Stimulated activated CD4-positive, alpha-beta T cell treated with anti-CD3 and anti-CD28 coated beads, Interleukin-1b, Interleukin-23, amount 100 ng/mL, for 1 hour (primary cell): ENCODE measurements at places on chromosomes 4 and X.

DNA sequence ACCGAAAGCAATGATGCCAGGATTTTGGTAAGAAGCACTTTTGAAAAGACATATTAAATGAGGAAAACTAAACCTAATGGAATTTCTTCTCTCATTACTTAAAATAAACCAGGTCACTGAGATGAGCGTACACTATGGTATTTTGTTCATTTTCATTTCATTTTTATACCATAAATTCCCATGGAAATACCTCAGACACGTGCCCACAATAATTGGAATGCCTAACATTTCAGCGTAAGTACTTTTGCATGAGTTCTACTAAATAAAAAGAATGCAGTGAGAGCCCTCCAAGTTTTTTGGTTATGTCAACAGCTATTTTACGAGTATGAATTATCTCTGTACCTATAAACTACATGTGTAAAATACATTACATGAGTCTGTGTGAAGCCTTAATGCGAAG is 3.2 kb downstream of the CAMK2D start:
- DNase-seq, result no peak

- no peak for DNase-seq
These were observed 53.6 kb upstream of the SETD7 start for GRCh38 chr4:139609647-139610046.

GRCh38 chrX:65697211-65697641 is 29.8 kb downstream of the MSN start:
- DNase-seq, result no peak

- no peak for DNase-seq
These were observed 133.4 kb downstream of the RTL9 start for GRCh38 chrX:110491846-110492620.

GRCh38 chr4:122749704-122750454 is 17.4 kb downstream of the BBS12 start:
- no peak for DNase-seq

GRCh38 chr4:121150003-121150402 is 14.1 kb downstream of the TNIP3 start:
- no peak for DNase-seq

- no peak for DNase-seq
These were observed 43.4 kb upstream of the KLF3 start for GRCh38 chr4:38620527-38621027.

DNA sequence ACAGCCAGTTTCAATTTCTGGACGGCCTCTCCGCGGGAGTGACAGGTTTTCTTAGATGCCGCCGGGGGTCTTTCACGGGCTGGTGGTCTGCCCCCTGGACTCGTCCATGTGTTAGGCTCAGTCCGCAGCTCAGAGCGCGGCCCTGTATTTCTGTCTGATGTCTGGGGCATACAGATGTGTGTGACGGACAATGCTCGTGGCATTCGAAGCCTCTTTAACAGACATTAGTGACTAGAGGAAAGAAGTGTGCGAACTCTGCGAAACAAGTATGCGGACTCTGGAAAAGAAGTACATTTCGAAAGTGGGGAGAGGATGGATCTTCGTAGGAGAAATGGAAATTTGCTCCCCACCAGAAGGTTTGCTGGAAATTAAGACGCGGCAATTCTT is 793 bp upstream of the DCUN1D4 start:
- DNase-seq, result no peak

GRCh38 chrX:39869846-39870601 is 227.7 kb downstream of the BCOR start:
- peak; percentile 34 for DNase-seq

DNA sequence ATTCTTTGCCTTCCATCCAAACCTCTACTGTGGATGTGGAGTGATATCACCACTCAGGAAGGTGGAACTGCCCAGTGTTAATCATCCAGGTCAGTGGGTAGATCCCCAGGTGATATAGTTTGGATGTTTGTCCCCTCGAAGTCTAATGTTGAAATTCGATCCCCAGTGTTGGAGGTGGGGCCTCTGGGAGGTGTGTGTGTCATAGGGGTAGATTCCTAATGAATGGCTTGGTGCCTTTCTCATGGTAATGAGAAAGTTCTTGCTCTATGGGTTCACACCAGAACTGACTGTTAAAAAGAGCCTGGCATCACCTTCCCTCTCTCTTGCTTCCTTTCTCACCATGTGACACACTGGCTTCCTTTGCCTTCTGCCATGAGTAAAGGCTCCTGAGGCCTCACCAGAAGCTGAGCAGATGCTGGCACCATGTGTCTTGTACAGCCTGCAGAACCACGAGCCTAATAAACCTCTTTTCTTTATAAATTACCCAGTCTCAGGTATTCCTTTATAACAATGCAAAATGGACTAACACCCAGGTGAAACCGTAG is 6.8 kb upstream of the SOWAHB start:
- no peak for DNase-seq

DNA sequence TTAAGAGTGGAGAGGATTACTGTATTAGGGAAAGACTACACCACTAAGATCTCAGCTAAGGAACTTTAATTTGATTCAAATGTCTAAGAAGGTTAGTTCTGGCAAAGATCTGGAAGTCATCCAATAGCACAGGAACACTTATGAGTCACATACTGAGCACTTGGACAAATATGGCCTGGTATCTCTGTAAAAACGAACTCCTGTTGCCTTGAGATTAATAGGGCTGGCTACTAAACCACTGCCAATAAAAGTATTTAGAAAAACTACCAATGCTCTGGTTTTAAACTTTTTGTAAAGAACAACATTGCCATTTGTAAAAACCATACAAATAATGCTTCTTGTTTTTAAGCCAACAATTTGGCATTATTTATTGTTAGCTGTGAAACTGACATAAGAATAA is 70.5 kb downstream of the SEC24D start:
- DNase-seq, result no peak

GRCh38 chr4:54568184-54568583 is 89.6 kb upstream of the KIT start:
- no peak for DNase-seq

DNA sequence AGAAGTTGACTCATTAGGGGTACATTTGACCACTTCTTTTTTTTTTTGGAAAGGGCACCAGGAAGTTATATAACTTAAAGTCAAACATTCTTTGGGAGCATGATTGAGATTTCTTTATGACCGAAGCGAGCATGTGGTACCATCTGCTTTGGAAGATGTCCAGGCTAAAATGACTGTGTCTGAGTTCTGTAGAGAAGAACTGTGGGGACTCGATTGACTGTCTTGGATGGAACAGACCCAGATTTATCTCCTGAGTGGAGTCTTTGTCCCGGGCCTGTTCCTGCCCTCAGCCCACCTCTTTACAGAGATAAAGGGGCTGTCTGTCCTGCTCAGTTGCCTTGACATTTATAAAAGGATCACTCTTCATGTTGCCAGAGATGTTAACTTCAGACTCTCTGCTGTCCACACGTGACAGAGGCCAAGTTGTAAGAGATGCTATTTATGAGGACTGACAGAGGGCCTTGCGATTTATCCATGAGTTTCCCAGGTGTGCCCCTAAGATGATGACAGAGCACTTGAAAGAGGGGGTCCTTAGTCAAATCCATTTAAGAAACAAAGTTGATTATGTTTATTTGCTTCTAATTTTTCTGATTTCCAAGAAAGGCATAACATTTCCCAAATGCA is 16.8 kb downstream of the SMIM20 start:
- DNase-seq, result no peak

DNA sequence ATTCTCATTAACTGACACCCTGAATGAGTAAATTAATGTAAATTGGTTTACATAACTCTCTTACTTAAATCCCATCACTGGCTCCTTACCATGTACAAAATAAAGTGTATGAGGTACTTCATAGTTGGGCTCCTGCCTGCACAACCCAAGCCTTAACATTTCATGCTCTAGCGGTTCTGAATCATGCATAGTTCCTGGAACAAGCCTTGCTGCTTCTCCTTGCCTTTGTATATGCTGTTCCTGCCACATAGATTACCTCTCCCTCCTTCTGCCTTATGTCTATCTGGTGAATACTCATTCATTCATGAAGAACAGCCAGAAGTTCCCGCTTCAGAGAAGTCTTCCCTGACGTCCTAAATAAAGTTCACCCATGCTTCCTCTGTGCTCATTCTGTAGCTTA is 594.7 kb downstream of the SMARCA1 start:
- no peak for DNase-seq

DNA sequence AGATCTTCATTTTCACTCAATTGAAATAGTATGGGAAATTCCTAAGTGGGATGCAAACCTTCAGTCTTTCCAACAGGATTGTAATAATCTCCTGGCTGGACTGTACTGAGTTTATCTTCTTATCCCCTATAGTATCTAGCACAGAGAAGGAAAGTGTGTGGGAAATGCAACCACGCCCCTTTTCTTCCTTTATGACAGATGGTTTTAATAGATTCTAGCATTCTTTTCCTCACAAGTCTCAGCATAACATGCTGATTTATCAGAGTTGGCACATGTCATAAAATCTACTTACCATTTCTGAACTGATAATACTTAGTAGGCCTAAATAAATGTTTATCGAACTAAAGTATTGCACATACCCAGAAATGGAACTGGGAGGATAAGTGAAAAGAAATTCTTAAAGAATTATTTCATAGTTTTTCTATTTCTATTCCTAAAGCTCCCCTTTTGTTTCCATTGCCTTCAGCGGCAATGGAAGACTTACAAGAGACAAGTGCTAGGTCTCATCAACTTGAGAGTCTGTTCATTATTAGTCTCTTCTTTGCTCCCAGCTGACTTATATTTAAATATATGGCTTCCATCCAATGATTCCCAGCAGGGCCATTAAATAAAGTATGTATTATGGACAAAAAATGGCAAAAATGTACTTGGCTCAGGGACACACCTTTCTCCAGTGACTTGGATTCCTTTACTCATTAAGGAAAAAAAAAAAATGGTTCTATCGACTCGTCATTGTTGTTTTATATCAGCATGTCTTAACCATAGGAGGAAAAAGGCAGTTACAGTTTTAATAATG is 484.5 kb downstream of the IL1RAPL1 start:
- DNase-seq, result no peak

DNA sequence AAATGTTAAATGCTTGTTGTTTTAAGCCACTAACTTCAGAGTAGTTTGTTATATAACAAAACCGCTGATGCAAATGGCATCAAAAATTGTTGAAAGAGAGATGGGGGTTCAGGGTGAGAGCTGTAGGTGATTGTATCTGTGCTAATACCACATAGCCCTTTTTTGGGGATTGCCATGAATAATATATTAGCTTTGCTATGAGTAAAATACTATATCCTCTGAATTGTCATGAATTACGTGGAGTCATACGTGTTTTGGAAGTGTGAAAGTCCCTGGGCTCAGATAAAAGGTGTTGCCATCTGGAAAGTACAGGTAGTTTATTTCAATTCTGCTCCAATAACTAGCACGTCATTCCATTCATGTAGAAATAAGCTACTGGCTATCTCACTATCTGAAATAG is 30.6 kb downstream of the DYNLT3 start:
- no peak for DNase-seq

- DNase-seq, result no peak
These were observed 909.1 kb downstream of the FAT4 start for GRCh38 chr4:126223784-126224407.

DNA sequence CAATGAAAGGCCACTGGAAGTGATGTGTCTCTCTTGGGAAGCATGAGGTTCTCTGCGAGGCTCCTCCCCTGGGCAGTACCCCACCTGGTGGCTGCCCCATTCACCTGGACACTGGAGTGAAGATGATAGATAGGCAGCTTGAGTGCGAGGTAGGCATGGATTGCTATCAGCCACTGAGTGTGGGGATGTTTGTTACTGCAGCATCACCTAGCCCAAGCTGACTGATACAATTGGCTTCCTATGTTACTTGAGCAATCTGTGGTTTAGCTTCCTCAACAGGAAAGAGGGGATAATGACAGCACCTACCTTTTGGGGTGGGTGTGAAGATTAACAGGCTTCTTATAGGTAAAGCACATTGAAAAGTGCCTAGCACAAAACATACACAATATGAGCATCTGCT is 30.8 kb downstream of the ADRA2C start:
- DNase-seq, result no peak

DNA sequence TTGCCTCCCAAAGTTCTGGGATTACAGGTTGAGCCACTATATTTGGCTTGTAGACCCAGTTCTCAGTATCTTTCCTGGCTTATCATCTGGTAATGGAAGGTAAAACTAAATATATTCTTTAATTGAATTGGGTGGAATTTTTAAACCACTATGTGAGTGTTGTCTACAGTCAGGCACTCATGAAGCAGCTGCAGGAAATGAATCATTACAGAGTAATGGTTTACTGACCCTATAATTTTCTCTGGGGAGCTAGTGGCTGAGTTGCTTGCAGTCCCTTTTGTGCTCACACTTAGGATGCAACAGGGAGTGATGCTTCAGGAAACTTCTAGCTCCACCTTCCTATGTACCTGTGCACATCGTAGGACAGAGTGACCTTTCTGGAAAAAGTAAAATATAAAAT is 4.1 kb upstream of the UGT2B7 start:
- no peak for DNase-seq

- no peak for DNase-seq
These were observed 13.1 kb upstream of the KIAA0232 start for GRCh38 chr4:6769233-6769988.

DNA sequence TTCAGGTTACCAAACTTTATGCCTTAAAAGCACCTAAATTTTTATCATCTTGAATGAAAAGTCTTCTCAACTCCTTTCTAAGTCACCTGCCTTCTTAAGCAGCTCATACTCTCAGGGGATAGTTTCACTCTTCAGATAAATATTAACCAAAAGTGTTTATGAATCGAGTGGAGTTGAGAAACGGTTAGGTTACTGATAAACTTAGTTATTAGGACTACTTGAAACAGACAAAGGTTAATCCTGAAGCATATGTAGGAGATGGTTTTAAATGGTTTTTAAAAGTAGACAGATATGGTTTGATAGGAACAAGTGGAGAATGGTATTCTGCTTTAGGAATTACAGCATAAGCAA is 32.8 kb downstream of the CLDN22 start:
- no peak for DNase-seq

- DNase-seq, result no peak
These were observed 4.3 kb upstream of the DGAT2L6 start for GRCh38 chrX:70172964-70173363.

DNA sequence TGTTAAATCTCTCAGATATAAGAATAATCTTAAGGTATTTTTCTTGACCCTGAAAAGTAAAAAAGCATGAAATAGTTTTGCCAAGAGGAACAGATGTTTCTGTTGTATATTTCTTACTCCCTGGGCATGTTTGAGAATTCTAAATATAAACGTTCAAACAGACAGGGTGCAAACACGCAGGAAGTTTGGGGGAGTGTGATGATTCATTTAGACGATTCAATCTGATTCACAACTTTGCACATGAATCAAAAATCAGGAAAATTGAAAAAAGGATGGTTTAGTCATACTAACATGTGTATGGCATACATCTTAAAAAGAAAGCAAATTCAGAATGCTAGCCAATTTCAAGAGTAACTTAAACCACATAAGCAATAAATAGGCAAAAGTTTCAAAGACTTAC is 340.3 kb upstream of the GRID2 start:
- no peak for DNase-seq
